Ecto neural progenitor cell (in vitro differentiated cells): ENCODE measurements at places on chromosomes 1 and 21.
A peak's percentile ranks its signal among the peaks of the same experiment; 100 is the strongest.

GRCh38 chr1:30151826-30152225 is 571.6 kb downstream of the MATN1 start:
- no peak for DNase-seq

- DNase-seq, result no peak
These were observed 55.9 kb downstream of the SETD4 start for GRCh38 chr21:36004441-36004840.

GRCh38 chr1:236768601-236769000 is 26.5 kb upstream of the MTR start:
- DNase-seq, result no peak

DNA sequence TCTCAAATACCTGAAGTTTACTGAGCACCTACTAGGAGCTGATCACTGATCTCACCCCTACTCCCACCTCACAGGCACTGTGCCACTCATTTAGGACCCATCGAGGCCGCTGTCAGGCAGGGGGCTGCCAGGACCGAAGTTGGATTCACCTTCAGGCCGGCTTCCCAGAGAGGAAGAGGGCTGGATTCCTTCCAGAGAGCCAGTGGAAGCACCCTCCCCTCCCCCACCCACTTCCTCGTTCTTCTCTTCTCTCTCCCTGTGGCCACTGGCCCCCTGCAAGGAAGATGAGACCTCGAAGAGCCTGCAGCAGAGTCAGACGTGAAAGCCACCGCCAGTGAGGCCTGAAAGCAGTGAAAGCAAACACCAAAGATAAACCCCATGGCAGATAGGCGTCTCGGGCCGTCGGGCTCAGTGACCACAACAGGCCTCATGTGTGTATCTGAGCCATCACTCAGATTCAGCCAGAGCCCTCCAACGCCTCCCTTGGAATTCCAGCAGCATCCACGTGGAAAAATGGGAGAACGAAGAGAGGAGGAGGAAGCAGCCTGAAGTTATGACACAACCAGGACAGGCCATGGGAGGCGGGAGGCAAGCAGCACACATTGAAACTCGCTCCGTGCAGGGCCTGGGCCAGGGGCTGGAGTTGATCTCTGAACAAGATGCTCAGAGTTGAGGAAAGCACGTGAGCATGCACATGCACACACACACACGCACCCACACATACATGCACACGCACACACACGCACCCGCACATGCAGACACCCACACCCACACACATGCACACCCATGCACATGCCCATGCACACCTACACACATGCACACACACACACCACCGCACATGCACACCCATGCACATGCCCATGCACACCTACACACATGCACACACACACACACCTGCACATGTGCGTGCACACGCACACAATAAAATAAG is 6.2 kb upstream of the AGTRAP start:
- no peak for DNase-seq

- DNase-seq, result peak; percentile 52
These were observed 120.8 kb upstream of the ADGRL2 start for GRCh38 chr1:81679942-81680341.

- DNase-seq, result no peak
These were observed 33.8 kb downstream of the DUSP10 start for GRCh38 chr1:221708076-221708571.
